GM06990 (cell line): ENCODE measurements at places on chromosomes 1 and 21.
A peak's percentile ranks its signal among the peaks of the same experiment; 100 is the strongest.

DNA sequence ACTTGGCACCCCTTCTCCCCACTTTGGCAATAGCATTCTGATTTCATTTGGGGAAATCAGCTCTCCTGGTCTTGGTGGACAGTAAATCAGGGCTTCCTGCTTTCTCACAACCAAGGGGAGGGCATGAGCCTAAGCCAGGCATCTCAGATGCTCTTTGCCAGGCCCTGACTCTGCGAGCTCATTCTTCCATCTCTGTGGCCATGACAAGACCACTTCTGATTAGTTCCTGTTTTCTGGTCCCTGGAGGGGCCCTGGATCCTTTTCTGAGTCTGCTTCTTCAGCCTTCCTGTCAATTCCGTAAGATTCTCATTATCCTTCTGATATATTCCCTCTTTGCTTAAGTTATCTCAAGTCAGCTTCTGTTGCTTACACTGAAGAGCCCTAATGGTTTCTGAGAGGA is 210.4 kb downstream of the HIVEP3 start:
- no peak for DNase-seq

DNA sequence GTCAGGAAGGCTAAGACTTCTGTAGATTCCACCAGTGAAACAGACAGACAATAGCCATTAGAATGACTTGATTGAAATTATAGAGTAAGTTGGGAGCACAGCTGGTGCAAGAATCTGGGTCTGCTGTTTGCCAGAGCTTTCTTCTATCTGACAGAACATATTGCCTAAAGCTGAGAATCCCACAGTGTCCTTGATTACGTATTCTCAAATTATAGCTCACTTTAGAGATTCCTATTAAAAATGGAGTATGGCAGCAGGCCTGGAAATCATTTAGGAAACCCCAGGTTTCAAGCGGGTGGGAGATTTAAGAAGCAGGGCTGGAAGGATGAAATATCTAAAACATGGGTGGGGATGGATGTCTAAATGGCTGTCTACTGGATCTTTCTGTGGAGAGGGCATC is 639.7 kb upstream of the CXADR start:
- DNase-seq: no peak

DNA sequence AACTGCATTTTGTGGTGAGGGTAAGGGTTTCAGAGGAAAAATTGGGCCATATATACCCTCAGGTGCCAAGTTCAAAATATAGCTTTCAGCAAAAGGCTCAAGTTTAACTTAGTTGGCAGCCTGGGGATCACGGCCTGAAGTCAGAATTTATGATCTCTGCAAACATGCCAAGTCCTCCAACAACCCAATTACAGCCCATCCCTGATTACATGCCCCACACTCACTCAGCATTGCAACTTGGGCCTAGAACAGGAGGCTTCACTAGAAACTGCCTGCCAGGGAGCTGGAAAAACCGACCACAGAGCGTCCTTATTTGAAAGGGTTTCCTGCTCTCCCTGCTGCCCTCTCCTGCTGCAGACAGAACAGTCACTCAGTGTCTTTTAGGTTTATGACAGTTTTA is 12.4 kb downstream of the FYB2 start:
- DNase-seq: no peak

- peak; percentile 93 for DNase-seq
Measured at GRCh38 chr1:27568300-27569087, 35.5 kb downstream of the AHDC1 start.

DNA sequence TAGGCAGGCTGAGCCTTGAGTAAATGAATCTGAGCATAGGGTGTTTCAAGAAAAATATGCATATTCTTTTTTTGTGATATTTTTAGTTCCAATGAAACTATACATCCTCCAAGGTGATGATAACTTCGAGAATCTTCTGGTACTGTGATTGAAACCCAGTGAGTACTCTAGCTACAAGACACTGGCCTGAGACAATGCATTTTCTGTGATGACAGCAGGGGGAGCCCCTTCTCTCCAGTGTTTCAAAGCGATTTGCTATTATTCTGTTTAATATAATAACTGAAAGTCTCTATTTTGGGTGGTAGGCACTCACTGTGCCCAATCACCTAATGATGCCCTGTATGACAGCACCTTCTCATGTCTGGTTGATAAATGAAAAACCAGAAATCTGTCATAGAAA is 12.1 kb downstream of the IRF2BP2 start:
- DNase-seq: no peak

DNA sequence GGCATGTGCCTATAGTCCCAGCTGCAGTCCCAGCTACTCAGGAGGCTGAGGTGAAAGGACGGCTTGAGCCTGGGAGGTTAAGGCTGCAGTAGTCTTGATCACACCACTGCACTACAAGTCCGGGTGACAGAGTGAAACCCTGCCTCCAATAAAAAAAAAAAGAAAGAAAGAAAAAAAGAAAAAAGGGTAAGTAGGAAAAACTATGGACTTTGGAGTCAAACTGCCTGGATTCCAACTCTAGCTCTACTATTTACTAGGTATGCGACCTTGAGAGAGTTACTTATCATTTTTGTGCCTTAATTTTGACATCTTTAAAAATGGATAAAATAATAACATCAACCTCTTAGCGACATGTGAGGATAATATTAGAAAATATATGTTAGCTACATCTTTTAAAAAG is 150.8 kb downstream of the SLC45A1 start:
- DNase-seq: no peak

DNA sequence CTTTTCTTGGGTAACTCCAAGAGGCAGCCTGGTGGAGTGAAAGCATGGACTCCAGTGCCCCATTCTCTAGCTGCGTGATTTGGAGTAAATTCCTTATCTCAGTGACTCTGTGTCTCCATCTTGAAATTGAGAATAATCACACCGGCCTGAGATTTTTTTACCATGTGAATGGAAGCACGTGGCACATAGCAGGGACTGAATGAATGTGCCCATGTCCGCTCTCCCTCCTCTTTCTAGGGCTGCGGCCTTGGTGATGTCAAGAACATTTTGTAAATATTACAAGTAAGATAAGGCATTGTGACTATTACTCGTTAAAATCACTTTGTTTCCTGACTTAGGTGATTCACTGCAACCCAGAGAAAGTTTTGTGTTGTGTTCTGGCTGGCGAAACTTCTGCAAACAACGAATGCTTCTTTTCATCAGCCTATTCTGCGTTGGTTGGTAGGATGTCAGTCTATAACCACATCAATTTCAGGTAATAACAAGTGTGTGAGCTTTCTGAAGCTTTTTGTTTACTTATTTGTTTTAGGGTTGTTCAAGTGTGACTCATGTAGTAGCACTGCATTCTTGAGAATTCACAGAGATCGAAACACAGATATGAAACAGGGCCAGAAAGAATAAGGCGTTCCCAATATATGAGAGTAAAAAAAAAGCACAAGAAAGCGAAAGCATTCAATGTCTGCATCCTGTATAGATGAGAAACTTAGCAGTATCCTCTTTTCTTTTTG is 135.7 kb upstream of the SLC45A1 start:
- DNase-seq: peak; percentile 44

- DNase-seq: no peak
Measured at GRCh38 chr1:100793659-100794058, 74.1 kb downstream of the VCAM1 start.

GRCh38 chr1:94883691-94884090 is 43.2 kb downstream of the CNN3 start:
- no peak for DNase-seq

GRCh38 chr21:45202889-45203288 is 84.8 kb downstream of the POFUT2 start:
- no peak for DNase-seq
